Stimulated activated CD4-positive, alpha-beta T cell treated with anti-CD3 and anti-CD28 coated beads, Interleukin-2, amount 100 ng/mL, for 4 hours (primary cell): ENCODE measurements at places on chromosomes 16 and 17.

DNA sequence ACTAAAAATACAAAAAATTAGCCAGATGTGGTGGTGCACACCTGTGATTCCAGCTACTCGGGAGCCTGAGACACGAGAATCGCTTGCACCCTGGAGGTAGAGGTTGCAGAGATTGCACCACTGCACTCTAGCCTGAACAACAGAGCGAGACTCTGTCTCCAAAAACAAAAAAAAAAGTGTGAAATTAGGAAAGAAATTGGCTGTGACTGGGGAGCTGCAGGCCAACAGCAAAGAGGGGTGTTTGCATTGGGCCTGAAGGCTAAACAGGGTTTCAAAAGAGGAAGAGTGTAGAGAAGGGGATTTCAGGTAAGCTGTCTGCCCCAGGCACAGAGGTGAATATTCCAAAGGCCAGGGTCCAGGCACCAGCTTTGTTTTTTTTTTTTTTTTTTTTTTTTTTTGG lies 9.4 kb downstream of the BMERB1 start:
- no peak for DNase-seq

DNA sequence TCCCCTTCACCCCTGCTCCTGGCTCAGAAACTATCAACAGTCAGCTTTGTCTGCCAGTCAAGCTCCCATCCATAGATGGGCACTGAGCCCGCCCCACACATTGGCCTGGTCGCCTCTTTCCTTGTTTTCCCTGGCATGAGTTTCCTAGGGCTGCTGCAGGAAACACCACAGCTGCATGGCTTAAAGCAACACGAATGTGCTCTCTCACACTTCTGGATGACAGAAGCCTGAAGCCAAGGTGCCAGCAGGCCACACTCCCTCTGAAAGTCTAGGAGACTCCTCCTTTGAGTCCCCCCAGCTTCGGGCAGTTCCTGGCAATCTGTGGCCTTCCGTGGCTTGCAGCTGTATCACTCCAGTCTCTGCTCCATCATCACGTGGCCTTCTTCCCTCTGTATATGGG lies 69.9 kb downstream of the TBC1D16 start:
- no peak for DNase-seq

DNA sequence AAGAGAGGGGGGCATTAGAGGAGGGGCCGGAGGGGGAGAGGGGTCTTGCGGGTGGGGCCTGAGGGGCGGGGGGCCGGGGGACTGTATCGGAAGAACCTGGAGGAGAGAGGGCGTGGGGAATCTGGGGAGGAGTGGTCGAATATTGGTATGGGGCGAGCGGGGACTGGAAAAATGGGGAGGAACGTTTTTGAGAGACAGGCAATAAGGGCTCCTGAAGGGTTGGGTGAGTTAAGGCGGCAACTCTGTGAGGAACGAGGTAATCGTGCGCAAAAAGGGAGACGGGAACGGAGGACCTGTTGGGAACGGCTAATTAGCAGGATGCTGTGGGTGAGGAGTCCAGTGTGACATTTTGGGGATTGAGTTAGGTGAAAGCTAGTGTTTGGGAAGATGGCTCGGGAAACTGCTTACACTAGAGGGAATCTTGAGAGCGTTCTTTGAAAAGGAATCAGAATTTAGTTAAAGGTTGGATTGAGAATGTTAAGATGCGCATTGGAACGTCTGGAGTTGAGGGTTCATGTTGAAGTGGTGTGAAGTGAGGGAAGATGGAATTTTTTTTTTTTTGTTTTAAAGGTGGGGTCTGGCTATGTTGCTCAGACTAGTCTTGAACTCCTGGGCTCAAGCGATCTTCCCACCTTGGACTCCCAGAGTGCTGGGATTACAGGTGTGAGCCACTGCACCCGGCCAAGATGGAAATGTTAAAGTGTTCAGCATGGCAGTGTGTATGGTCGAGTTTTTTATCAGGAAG lies 662 bp downstream of the WIPF2 start:
- DNase-seq = no peak

- no peak for DNase-seq
Measured at GRCh38 chr16:72743011-72743761, 304.7 kb downstream of the ZFHX3 start.

DNA sequence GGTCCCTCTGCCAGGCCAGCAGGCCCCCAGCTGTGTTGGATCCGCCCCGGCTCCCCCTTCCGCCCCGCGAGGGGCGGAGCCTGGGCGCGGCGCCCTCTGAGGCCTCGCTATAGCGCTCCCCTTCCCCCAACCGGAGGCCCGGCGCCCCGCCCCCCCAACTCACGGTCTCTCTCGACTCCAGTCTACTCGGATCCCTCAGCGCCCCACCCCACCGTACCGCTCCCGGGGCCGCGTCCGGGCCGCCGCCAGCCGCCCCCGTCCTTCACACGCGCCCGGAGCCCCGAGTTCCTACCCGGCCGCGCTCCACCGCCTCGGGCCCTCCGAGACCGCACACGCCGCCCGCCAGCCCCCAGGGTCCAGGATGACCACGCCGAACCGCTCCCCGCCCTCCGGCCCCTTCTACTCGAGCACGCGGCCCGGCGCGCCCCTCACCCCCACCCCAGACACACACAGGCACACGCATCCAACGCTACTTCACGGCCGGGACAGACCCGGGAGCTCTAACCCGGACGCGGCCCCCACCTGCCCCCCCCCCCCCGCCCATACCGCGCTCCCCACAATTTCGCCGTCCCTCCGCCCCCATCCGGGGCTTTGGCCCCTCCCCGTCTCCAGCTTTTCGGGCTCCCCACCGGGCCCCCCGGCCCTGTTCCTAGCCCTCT lies 1.4 kb downstream of the PHF23 start:
- peak; percentile 85 for DNase-seq

- DNase-seq = no peak
Measured at GRCh38 chr17:10737168-10737622, 7.4 kb upstream of the TMEM220 start.

DNA sequence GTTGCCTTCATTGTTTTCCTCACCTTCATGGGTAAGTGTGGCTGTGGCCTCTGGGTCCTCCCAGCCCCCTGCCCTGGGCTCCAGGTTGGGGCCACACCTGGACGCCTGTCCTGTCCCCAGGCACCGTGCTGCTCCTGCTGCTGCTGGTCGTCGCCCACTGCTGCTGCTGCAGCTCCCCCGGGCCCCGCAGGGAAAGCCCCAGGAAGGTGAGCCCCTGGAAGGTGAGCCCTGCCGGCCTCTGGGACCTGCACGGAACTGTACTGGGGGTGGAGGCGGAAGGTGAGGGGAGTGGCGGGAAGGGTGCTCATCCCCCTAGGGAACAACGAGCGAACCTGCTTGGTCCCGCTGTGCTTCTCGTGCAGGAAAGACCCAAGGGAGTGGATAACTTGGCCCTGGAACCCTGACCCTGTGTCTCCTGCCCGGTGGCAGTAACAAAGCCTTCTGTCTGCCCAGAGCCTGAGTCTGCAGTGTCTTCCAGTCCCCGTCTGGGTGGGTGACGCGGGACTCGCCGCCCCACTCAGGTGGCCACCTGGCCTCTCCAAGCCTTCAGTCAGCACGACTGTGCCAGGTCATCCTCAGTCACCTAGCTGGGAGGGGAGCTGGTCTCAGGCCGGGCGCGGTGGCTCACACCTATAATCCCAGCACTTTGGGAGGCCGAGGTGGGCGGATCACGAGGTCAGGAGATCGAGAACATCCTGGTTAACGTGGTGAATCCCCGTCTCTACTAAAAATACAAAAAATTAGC lies 831 bp downstream of the SMIM22 start:
- no peak for DNase-seq

DNA sequence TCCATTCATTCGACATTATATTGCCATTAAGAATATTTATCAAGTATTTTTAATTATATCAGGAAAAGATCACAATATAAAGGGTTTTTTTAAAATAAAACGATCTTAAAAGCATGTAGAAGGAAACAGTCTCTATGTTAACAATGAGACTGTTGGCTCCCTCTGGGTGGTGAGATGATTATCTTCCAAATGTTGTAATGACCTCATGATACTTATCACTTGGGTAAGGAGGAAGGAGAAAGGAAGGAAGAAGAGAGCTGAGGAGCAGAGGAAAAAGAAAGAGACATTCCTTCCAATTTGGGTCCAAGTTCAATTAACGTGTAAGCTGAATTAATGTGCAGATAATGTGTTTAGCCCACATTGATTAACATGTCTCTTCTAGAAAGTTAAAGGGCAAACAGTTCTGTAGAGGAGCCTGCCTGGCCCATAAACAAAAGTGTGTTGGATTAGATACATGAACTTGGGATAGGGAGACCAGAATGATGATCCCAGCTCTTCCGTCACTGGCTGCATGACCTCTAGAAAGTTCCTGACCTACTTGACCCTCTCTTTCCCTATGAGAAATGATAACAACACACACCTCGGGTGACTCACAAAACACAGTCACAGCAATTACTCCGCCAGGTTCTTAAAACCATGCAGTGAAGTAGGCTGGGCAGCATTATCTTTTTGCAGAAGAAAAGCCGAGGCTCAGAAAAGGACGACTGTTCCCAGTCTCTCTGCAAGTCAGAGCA lies 32.0 kb downstream of the PIMREG start:
- DNase-seq = no peak

GRCh38 chr16:75754141-75754540 lies 27.9 kb upstream of the CPHXL start:
- no peak for DNase-seq

DNA sequence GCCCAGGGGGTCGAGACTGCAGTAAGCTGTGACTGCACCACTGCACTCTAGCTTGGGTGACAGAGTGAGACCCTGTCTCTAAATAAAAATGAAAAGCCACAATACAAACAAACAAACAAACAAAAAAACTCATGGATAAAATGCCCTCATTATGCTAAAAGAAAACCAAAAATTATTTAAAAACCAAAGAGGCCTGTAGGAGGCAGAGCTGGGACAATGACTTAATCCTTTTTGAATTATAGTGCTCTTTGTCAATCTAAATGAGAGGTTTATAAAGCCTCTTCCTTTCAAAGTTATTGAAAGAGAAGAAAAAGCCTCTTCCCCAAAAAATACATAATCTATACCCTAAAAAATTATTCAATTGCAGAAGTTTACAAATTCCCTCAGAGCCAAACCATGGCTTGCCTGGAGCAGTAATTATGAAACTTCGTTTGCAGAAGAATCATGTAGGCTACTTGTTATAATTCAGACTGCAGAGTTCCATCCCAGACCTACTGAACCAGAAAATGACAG lies 18.5 kb downstream of the CRLF3 start:
- DNase-seq = no peak

DNA sequence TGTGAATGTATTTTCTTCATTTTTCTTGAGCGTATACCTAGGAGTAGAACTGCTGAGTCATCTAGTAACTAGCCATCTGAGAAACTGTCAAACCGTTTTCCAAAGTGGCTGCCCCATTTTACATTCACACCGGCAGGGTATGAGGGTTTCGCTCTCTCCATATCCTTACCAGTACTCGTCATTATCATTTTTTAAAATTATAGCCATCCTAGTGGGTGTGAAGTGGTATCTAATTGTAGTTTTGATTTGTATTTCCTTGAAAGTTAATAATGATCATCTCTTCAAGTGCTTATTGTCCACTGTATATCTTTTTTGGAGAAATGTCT lies 6.0 kb downstream of the RNF157 start:
- DNase-seq = no peak
